ENCODE measurements at places on chromosomes 5 and 9.

DNA sequence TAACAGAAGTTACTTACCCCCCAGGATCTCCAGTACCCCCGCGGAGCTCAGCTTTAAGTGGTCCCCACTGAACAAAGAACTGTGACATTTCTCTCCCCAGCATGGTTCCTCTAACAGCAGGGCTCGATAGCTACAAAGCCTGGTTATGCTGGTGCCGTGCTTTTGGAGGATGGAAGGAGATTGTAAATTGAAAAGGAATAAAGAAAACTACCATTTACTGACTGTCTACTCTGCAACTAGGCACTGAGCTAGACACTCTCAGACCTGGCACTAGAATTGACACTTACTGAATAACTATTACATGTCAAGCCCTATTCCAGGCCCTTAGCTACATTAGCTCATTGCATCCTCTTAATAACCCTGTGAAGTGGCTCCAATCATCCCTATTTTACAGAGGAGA lies 145.3 kb downstream of the TTLL11 start:
- DNase-seq = no peak

DNA sequence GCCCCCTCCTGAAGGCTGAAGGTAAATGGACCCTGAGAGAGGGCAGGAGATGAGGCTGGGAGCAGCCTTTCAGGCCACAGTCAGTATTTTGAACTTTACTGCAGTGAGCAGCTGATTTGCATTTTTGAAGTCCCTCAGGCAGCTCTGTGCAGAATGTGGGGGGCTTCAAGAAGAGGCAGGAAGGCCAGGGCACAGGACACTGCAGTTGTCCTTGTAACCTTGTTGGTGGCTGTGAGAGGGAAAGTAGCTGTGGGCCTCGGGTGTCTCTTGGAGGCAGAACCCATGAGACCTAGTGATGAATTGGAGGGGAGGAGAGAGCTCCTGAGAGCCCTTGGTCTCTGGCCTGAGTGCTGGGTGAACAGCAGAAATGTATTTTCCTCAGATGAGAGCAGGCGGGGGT lies 2.6 kb downstream of the CCDC180 start:
- DNase-seq = no peak

- DNase-seq = no peak
These were observed 429.3 kb downstream of the GADD45G start for GRCh38 chr9:90034071-90034470.

DNA sequence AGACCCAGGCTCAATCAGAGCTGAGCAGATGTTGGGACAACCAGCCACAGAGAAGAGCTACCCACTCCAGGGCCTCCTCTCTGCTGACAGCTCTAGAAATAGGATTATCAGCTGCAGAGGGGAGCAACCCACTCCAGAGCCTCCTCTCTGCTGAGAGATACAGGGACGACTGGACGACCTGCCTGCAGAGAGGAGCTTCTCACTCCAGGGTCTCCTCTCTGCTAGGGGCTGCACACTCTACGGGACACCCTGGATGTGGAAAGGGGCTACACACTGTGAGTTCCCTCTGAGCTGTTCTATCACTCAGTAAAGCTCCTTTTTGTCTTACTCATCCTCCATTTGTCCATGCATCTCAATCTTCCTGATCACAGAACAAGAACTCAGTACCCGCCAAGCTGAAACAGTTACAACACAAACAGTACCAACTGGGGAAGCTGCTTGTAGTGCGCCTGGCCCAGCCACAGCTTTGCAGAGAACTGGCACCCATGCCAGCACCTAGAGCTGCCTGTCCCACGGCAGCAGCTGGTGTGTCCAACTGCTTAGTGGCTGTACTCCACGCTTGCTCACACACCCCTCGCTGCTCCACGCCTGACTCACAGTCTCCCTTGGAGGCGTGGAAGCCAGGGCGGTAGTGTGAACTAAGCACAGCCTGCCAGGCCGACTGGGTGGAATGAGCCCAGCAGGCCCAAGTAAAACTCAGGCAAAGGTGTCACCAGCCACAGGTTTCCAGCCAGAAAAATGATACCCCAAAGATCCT lies 56.8 kb downstream of the PRELID2 start:
- no peak for DNase-seq

DNA sequence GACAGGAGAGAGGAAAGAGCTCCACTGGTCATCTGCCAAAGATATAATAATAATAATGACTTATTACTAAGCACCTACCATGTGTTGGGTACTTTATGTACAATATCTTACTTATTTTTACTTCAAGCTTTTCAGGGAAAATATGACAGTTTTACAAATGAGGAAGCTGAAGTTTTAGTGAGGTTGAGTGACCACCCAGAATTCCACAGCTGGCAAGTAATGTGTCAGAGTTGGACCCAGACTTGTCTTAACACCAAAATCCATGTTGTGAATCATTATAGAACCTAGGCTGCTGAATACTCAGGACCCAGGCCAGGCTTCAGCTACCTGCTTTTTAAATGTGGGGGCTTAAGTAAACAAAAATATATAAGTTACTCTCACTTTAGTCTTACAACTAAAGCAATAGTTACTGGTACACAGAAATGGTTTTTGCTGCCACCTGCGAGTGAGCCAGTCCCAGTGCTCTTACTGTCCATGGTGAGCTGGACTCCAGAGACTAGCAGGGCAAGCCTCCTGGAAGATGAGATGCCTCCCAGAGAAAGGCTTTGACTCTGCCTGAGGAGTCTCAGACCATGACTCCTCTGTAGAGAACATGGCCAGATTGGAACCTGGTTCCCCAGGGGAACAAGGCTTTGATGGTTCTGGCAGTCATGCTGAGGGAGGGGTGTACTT lies 29.9 kb downstream of the RUSC2 start:
- DNase-seq = no peak

GRCh38 chr5:135881244-135881643 lies 14.4 kb downstream of the IL9 start:
- DNase-seq = no peak

GRCh38 chr5:171847026-171847425 lies 61.4 kb downstream of the SMIM23 start:
- no peak for DNase-seq

DNA sequence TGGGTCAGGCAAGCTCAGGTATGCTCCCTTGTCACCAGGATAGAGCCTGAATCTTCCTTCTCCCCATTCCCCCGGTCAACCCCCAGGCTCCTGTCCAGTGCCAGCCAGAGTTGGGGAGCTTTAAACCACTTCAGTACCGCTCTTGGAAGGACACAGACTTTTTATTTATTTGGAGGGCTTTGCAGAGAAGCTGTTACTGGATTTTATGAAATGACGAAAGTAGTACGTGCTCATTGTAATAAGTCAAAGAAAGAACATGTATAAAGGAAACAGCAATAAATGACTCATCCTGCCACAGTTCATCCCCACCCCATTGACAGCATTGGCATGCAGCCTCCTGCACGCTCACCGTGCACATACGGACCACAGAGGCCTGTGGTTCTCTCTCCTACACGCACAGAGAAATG lies 230.3 kb downstream of the AUH start:
- no peak for DNase-seq

DNA sequence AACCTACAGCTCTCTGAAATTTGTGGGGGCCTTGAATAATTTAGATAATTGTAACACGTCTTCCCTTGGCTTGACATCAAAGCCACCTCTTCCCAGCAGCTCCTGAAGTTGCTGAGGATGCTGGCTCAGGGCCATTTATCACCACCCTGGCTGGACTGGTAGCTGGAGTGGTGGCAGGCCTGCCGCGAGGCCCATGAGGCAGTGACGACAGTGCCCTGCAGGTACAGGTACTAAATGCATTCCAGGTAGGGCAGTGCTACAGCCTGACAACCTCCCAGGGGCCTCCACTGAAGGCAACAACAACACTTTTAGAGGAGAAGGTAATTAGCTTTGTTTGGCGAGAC lies 270.2 kb upstream of the KLF4 start:
- no peak for DNase-seq

DNA sequence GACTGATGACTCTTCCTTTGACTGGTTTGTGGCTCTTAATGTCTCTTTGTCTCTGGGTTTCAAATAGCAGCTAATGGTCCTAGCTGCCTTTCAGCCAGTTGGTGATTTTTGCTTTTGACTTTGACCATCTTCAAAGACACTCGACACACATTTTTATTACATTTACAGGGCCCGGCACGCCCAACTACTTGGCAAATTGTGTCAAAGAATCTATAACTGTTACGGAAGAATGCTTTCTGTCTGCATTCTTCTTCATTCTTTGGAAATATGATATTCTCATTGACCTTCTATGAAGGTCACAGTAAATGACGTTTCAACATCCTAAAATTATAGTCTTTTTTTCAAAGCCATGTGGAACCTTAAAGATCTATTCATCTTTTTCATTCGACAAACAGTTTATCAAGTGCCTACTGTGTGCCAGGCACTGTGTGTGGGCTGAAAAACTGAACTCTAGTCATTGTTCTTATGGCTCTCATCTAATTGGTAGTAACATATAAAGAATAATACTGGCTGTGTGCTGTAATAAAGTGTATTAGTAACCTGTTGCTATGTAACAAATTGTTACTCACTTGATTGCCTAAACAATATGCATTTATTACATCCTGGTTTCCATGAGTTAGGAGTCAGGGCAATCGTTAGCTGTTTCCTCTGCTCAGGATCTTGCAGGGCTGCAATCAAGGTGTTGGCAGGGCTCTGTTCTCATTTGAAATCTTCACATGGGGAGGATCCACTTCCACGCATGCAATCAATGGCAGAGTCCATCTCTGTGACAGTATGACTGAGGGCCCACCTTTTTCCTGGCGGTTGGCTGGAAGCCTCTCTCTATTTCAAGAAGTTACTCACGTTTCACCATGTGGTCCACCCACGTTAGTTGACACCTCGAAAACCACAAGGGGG lies 7.0 kb upstream of the WHRN start:
- no peak for DNase-seq

GRCh38 chr9:92429836-92430235 lies 5.6 kb upstream of the OMD start:
- no peak for DNase-seq

DNA sequence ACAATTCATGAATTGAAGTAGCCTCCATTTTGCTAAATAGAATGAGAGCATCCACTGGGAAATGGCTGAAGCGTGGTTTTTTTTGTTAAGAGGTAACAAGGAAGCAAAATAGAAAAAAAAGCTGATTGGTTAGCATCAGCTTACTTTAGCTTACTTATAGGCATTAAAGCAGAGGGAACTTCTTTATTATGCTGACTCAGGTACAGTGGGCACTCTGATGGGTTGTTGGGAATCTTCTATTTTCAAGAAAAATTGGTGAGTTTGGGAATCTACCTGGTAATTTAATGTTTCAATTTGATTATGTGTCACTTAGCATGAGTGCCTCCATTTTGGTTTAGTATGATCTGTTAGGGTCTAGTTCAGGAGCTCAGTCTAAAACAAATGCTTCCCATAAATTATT lies 289.6 kb downstream of the ANXA1 start:
- DNase-seq = no peak

- no peak for DNase-seq
These were observed 28.0 kb upstream of the C5orf47 start for GRCh38 chr5:173960986-173961385.

DNA sequence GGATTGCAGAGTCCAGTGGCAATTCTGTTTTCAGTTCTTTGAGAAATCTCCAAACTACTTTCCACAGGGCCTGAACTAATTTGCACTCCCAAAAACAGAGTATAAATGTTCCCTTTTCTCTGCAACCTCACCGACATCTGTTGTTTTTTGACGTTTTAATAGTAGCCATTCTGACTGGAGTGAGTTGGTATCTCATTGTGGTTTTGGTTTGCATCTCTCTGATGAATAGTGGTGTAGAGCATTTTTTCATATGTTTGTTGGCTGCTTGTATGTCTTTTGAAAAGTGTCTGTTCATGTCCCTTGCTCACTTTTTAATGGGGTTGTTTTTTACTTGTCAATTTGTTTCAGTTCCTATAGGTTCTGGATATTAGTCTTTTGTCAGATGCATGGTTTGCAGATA lies 72.6 kb downstream of the PALM2AKAP2 start:
- no peak for DNase-seq

- no peak for DNase-seq
These were observed 2.2 kb upstream of the OR2S2 start for GRCh38 chr9:35960039-35960655.

DNA sequence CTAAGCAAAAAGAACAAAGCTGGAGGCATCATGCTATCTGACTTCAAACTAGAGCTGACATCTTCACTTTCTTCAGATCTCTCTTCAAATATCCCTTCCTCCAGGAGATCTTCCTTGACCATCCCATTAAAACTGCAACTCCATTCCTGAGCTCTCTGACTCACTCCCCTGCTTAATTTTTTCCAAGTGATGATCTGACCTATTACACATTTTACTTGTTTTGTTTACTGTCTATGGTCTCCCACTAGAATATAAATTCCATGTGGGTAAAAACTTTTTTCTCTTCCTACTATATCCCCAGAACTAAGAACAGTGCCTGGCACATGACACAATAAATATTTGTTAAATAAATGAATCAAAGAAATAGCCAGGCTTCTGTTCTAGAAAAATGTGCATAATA lies 87.5 kb downstream of the SLIT3 start:
- DNase-seq = no peak

GRCh38 chr9:123043081-123043939 lies 9.8 kb downstream of the GPR21 start:
- no peak for DNase-seq

DNA sequence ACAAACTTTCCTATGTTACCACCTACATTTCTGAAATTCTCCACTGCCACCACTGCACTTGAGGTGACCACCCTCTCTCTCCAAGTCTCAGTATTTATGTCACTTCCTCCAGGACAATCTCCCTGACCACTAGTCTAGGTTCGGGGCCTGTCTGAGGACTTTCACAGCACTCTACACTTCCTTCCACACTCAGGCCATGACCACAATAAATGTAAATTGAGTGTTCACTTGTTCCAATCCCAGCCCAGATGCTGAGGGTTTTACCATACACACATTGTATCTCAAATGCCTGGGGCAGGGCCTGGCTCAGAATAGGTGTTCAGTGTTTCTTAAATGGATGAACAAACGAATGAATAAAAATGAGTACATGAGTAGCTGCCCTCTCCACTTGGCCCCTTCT lies 26.9 kb upstream of the CCNG1 start:
- no peak for DNase-seq

DNA sequence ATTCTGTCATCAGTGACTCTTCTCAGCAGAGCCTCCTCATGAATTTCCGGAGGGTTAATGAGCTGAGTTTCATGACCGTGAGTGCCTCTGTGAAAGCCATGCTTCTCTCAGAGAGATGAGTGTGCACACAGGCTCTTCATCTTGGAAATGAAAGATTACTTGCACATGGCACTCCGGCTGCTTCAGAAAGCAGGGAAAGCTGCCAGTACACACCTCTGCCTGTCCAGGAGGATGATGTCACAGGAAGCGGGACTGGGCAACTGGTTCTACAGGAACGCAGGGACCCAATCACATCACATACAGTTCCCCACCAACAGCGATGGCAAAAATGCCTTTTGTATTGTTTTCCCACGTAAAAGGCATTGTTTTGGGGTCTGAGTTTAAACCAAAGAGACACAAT lies 286.0 kb upstream of the DAP start:
- no peak for DNase-seq

Measured in esophagus squamous epithelium (tissue), 5 donors.